Body of pancreas (tissue), 4 donors: ENCODE measurements at places on chromosomes 4 and X. TPM values are rescaled to one million over a fixed set of nuclear protein-coding genes. Genes with fewer than 3 reads are reported as not detected.

SAP30 gene
- 10.2 TPM for total RNA-seq

- no peak overlapping the region for H3K27ac ChIP-seq
- H3K27me3 ChIP-seq: no peaks in the 10 kb centered on the region
- H3K4me3 ChIP-seq: no peak overlapping the region
These were observed 354.5 kb upstream of the BOD1L1 start for GRCh38 chr4:13982010-13982409.

DNA sequence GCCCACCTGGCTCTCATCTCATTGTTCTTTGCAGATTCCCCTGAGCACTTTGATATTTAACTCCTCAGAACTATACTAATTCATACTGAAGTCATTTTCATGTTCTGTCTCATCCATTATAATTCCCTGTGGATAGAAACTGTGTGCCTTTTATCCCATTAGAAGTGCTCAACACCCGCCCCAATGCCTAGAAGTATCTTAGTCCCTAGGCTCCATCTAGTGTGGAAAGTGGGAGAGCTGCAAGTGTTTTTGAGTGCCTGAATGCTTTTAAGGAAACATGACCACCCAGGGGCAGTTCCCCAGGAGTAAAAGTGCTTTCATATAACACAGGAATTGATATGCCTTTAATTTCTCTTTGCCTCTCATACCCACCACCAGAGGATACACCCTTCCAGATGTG, 117.0 kb downstream of the CHRDL1 start:
- H3K4me1 ChIP-seq: no peaks in the 10 kb centered on the region
- no peak overlapping the region for H3K4me3 ChIP-seq
- no peak for DNase-seq
- H3K27ac ChIP-seq: no peak overlapping the region
- H3K27me3 ChIP-seq: no peaks in the 10 kb centered on the region

- H3K36me3 ChIP-seq: no peaks in the 10 kb centered on the region
- H3K27ac ChIP-seq: no peak overlapping the region
- no peak for DNase-seq
- no peak overlapping the region for H3K4me3 ChIP-seq
- no peaks in the 10 kb centered on the region for H3K27me3 ChIP-seq
- H3K4me1 ChIP-seq: no peaks in the 10 kb centered on the region
These were observed 43.5 kb downstream of the UBE2K start for GRCh38 chr4:39741401-39741800.

SSR4 gene
- 115 TPM for total RNA-seq

FAM9B gene
- total RNA-seq: not detected

- H3K36me3 ChIP-seq: no peaks in the 10 kb centered on the region
- H3K4me1 ChIP-seq: peaks cover 11% of the 10 kb centered on the region
- H3K4me3 ChIP-seq: no peak overlapping the region
These were observed 75.6 kb upstream of the BOD1L1 start for GRCh38 chr4:13703096-13703495.

DNA sequence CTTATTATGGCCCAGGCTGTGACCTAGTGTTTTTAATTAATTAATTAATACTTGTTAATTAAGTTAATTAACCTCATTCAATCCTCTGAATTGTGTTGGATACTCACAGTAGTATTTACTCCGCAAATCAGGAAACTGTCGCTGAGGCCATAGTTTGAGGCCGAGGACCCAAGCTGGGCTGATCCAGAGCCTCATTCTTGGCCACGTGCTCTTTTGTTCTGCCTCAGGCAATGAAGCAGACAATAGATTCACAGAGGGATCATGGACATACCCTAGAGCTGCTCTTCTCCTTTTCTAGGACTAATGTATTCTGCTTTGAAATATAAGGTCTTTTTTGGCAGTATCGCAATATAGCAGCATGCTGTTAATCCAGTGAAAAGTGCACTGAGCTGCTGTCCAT, 24.0 kb upstream of the SNCA start:
- no peaks in the 10 kb centered on the region for H3K36me3 ChIP-seq
- DNase-seq: no peak
- H3K4me1 ChIP-seq: no peaks in the 10 kb centered on the region
- no peak overlapping the region for H3K4me3 ChIP-seq

GRCh38 chr4:122787940-122788339, 38.7 kb upstream of the FGF2 start:
- H3K27me3 ChIP-seq: no peaks in the 10 kb centered on the region
- no peak for DNase-seq
- no peaks in the 10 kb centered on the region for H3K36me3 ChIP-seq
- no peak overlapping the region for H3K27ac ChIP-seq
- peaks cover 8% of the 10 kb centered on the region for H3K4me1 ChIP-seq
